ENCODE measurements at places on chromosomes 7 and 10.

- no peaks in the 10 kb centered on the region for H3K27me3 ChIP-seq
- H3K36me3 ChIP-seq = no peaks in the 10 kb centered on the region
- no peak overlapping the region for H3K4me3 ChIP-seq
- H3K27ac ChIP-seq = no peak overlapping the region
- no peak for DNase-seq
- H3K4me1 ChIP-seq = no peaks in the 10 kb centered on the region
These were observed 101.2 kb upstream of the TRIM24 start for GRCh38 chr7:138358850-138359341.

DNA sequence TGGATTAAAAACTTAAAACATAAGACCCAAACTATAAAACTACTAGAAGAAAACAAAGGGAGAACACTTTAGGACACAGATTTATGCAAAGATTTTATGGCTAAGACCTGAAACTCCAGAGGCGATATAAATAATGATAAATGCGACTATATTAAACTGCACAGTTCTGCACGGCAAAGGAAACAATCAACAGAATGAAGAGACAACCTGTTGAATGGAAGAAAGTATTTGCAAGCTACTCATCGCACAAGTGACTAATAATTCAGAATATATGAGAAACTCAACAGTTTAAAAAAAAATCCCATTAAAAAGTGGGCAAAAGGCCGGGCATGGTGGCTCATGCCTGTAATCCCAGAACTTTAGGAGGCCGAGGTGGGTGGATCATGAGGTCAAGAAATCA is 73.6 kb downstream of the JMJD1C start:
- DNase-seq = no peak
- H3K36me3 ChIP-seq = no peaks in the 10 kb centered on the region
- no peak overlapping the region for H3K27ac ChIP-seq
- H3K4me3 ChIP-seq = peak overlapping the region; percentile 64
- peaks cover 4% of the 10 kb centered on the region for H3K27me3 ChIP-seq
- peaks cover 49% of the 10 kb centered on the region for H3K4me1 ChIP-seq

GRCh38 chr7:27157702-27158431 is 1.4 kb upstream of the HOXA7 start:
- H3K4me1 ChIP-seq = peaks cover 32% of the 10 kb centered on the region
- peak overlapping the region; percentile 33 for H3K4me3 ChIP-seq
- no peaks in the 10 kb centered on the region for H3K36me3 ChIP-seq
- no peak overlapping the region for H3K27ac ChIP-seq
- peaks cover 74% of the 10 kb centered on the region for H3K27me3 ChIP-seq
- no peak for DNase-seq

- peaks cover 3% of the 10 kb centered on the region for H3K27me3 ChIP-seq
- peaks cover 10% of the 10 kb centered on the region for H3K4me1 ChIP-seq
- no peak overlapping the region for H3K27ac ChIP-seq
- no peak for DNase-seq
- no peak overlapping the region for H3K4me3 ChIP-seq
- H3K36me3 ChIP-seq = no peaks in the 10 kb centered on the region
These were observed 32.4 kb upstream of the ZMIZ2 start for GRCh38 chr7:44716205-44716604.

- no peak overlapping the region for H3K27ac ChIP-seq
- H3K4me1 ChIP-seq = peaks cover 8% of the 10 kb centered on the region
- no peak overlapping the region for H3K4me3 ChIP-seq
- H3K27me3 ChIP-seq = no peaks in the 10 kb centered on the region
- no peaks in the 10 kb centered on the region for H3K36me3 ChIP-seq
These were observed 380.3 kb upstream of the LRGUK start for GRCh38 chr7:133746847-133747246.

DNA sequence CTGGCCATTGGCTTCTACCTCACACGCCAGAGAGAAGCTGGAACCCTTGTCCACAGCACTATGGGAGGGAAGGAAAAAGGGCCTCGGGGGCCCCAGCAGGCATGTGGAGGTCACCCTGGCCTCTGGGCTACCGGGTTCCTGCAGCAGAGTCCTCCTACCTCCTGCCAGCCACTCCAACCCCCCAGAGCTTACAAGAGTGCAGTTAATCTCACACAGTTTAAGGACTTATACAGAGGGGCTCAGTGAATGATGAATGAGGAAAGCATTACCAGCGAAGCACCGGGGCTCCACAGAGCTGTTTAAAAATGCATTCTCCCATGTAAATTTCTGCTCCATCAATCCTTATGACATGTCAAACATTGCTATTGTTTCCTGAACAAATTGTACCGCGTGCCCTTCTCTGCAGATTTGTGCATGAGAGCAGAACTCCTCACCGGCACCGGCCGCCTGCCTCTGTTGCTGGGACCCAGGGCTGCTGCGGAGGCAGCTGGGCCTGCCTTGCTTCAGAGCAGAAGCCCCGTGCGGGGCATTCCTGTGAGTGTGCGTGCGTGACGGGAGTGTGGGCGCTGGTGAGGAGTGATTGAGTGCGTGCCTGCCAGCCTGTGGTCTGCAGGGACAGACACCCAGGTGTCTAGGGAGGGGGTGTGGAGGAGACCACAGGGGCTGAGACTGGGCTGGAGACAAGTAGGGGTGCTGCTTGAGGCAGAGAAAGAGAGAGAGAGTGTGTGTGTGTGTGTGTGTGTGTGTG is 52.8 kb downstream of the C10orf105 start:
- peaks cover 11% of the 10 kb centered on the region for H3K27me3 ChIP-seq
- no peaks in the 10 kb centered on the region for H3K36me3 ChIP-seq
- DNase-seq = peak; percentile 12
- H3K27ac ChIP-seq = no peak overlapping the region
- no peak overlapping the region for H3K4me3 ChIP-seq
- H3K4me1 ChIP-seq = peaks cover 7% of the 10 kb centered on the region

GRCh38 chr7:34879871-34880270 is 157.4 kb downstream of the DPY19L1 start:
- no peaks in the 10 kb centered on the region for H3K36me3 ChIP-seq
- H3K4me3 ChIP-seq = no peak overlapping the region
- no peak for DNase-seq
- no peak overlapping the region for H3K27ac ChIP-seq
- H3K27me3 ChIP-seq = peaks cover 3% of the 10 kb centered on the region
